ENCODE measurements at places on chromosomes 5 and 9. TPM values are rescaled to one million over a fixed set of nuclear protein-coding genes. Genes with fewer than 3 reads are reported as not detected.

The TRIM41 gene
- 19.9 TPM for total RNA-seq

The FAM169A gene
- total RNA-seq = 11.6 TPM

The TPPP gene
- total RNA-seq = 0.24 TPM

The MYMK gene
- 0.47 TPM for total RNA-seq

The PCDHB12 gene
- 0.19 TPM for total RNA-seq

The CAVIN4 gene
- 0.38 TPM for total RNA-seq

The KIF20A gene
- 40.0 TPM for total RNA-seq

The SLC46A2 gene
- total RNA-seq = 24.6 TPM

The PCDHB2 gene
- 0.24 TPM for total RNA-seq

The BTNL9 gene
- total RNA-seq = 6.3 TPM

The SPINK6 gene
- 1.2 TPM for total RNA-seq

The SLC24A2 gene
- total RNA-seq = 0.05 TPM

The LHFPL2 gene
- total RNA-seq = 21.4 TPM

The FOXI1 gene
- total RNA-seq = 0.14 TPM

The SRA1 gene
- 29.7 TPM for total RNA-seq

The IL13 gene
- total RNA-seq = 0.42 TPM

The TMEM215 gene
- not detected for total RNA-seq

Data from thymus (tissue), 14 donors.